ENCODE measurements at places on chromosomes 12 and 14. TPM values are rescaled to one million over a fixed set of nuclear protein-coding genes. Genes with fewer than 3 reads are reported as not detected.

The FLRT2 gene
- 21.2 TPM for total RNA-seq

The RERGL gene
- total RNA-seq, result 6.9 TPM

The ANKRD33 gene
- total RNA-seq, result 0.54 TPM

The FAM90A1 gene
- total RNA-seq, result 0.32 TPM

The MTRFR gene
- total RNA-seq, result 8.6 TPM

- H3K4me1 ChIP-seq, result no peaks in the 10 kb centered on the region
- H3K27me3 ChIP-seq, result no peaks in the 10 kb centered on the region
- H3K36me3 ChIP-seq, result no peaks in the 10 kb centered on the region
- no peak overlapping the region for H3K27ac ChIP-seq
- DNase-seq, result no peak
- no peak overlapping the region for H3K4me3 ChIP-seq
Observed at GRCh38 chr14:99521176-99522024, 40.2 kb downstream of the CCNK start.

DNA sequence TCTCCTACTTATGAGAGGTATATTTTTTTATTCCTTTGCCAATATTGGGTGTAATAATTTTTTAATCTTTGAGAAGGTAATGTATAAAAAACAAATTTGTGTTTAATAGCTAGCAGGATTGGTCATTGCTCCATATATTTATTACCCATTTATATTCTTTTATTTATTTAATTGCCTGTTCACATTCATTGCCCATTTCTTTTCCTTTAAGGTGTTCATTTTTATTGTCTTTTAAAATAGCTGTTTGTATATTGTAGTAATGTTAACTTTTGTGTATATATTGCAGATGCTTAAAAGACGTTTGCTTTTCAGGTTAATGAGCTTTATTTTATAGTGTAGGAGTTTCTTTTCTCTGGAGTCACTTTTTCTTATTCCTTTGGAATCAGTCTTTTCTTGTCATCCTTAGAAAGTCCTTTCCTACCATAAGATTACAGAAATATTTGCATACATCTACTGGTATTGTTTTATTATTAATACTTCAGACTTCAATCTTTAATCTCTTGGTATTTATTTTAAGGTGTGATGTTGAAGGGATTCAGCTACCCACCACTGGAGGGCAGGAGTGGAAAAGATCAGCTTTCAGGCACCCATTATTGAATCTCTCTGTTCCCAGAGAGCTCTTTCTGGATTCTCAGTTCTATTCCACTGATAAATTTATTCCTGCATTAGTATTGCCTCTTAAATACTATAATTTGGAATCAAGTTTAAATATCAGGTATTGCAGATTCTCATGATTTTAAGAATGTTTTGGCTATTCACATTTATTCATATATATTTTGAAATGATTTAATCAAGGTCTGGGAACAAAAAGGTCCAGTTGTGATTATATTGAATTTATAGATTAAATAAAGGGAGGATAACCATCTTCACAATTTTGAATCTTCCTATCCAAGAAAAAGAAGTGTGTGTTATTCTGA lies 17.3 kb downstream of the PPM1A start:
- no peaks in the 10 kb centered on the region for H3K27me3 ChIP-seq
- DNase-seq, result no peak
- H3K36me3 ChIP-seq, result no peaks in the 10 kb centered on the region

DNA sequence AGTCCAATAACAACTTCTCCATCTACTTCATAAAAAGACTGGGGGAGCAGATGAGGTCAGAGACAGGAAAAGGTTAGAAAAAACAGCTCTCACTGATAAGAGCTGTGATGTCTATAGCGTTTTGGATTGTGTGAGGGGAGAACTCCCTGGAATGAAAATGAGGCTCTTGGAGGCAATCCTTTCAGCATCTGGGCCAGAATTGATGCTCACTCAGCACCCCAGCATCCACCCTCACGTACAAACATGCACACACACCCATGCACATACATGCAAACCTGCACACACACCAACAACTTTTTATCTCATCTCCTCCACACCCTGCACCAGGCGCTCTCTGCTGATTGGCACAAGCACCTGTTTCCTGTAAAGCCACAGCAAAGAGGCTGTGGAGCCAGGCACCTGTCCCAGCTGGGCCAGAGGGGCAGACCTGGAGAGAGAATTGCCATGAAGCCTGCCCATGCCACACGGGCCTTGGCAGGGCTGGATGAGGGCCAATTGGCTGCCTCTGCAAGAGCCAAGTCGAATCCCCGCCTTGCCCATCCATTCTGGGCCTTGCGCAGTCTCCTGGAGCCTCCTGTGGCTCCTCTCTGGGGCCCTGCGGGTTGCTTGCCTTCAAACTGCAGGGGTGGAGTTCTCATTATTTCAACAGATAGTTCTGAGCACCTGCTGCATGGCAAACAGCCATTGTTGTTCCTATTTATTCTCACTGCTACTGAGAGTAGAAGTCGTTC lies 53.1 kb downstream of the SYNE3 start:
- peaks cover under 1% of the 10 kb centered on the region for H3K36me3 ChIP-seq
- no peaks in the 10 kb centered on the region for H3K27me3 ChIP-seq
- no peaks in the 10 kb centered on the region for H3K4me1 ChIP-seq
- H3K4me3 ChIP-seq, result no peak overlapping the region
- DNase-seq, result no peak

DNA sequence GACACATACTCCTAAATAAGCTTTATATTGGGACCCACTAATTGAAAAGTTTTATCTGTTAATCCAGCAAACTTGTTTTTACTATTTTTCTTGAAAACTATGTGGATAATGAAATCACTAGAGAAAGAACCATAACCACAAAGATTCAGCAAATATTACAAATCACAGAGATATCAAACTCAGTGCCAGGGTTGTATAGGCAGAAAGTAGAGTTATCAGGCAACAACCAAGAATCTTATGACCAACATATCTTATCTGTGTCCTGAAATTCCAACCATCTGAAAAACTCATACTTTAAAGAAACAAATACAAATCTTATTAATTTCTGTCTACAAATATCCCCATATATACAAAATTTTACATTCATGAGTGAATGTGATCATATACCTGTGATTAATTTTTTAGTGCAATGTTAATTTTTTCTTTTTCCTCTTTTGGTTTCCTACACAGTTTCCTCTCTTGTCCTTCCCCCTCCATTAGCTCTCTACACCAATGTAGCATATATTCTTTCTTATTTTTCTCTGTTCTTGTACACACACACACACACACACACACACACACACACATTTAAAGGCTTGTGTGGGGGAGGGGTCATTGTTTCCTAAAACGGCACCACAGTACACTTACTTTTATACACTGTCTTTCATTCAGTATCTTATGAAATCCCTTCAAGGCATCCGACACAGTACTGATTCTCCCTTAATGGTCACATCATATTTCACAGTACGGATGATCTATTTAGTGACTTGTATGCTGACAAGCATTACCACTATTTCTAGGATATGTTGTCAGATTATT lies 18.6 kb downstream of the AMN1 start:
- H3K27ac ChIP-seq, result no peak overlapping the region
- peaks cover 2% of the 10 kb centered on the region for H3K36me3 ChIP-seq
- no peaks in the 10 kb centered on the region for H3K27me3 ChIP-seq
- DNase-seq, result no peak

DNA sequence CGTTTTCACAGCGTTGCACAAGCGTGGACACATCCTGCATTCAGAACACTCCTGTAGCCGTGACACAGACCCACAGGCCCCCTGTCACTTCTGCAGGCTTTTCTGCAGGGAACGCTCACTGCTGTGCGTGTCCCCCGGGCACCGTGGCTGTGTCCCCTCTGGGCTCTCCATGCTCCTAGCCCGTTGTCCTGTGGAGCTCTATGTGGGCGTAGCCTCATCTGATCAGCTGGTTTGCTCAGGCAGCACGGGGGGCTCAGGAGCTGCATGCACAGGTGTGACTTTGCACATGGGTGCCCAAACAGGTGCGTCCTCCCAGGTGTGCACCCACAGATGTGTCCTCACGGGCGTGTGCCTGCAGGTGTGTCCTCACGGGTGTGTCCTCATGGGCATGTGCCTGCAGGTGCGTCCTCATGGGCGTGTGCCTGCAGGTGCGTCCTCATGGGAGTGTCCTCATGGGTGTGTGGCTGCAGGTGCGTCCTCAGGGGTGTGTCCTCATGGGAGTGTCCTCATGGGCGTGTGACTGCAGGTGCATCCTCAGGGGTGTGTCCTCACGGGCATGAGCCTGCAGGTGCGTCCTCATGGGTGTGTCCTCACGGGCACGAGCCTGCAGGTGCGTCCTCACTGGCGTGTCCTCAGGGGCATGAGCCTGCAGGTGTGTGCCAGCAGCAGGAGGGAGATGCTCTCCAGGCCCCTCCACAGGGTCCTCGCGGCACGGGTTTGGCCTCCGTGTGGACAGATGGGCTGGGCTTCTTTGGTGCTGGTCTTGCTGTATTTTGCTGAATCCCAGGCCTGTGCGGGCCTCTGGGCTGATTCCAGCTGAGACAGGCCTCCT lies 17.5 kb downstream of the MTA1 start:
- H3K4me1 ChIP-seq, result no peaks in the 10 kb centered on the region
- DNase-seq, result no peak
- H3K36me3 ChIP-seq, result no peaks in the 10 kb centered on the region
- H3K4me3 ChIP-seq, result no peak overlapping the region
- no peaks in the 10 kb centered on the region for H3K27me3 ChIP-seq

GRCh38 chr12:31897781-31898503 lies 61.3 kb upstream of the RESF1 start:
- peak; percentile 66 for DNase-seq
- no peak overlapping the region for H3K4me3 ChIP-seq
- H3K4me1 ChIP-seq, result no peaks in the 10 kb centered on the region
- H3K27ac ChIP-seq, result no peak overlapping the region
- H3K36me3 ChIP-seq, result no peaks in the 10 kb centered on the region
- no peaks in the 10 kb centered on the region for H3K27me3 ChIP-seq

DNA sequence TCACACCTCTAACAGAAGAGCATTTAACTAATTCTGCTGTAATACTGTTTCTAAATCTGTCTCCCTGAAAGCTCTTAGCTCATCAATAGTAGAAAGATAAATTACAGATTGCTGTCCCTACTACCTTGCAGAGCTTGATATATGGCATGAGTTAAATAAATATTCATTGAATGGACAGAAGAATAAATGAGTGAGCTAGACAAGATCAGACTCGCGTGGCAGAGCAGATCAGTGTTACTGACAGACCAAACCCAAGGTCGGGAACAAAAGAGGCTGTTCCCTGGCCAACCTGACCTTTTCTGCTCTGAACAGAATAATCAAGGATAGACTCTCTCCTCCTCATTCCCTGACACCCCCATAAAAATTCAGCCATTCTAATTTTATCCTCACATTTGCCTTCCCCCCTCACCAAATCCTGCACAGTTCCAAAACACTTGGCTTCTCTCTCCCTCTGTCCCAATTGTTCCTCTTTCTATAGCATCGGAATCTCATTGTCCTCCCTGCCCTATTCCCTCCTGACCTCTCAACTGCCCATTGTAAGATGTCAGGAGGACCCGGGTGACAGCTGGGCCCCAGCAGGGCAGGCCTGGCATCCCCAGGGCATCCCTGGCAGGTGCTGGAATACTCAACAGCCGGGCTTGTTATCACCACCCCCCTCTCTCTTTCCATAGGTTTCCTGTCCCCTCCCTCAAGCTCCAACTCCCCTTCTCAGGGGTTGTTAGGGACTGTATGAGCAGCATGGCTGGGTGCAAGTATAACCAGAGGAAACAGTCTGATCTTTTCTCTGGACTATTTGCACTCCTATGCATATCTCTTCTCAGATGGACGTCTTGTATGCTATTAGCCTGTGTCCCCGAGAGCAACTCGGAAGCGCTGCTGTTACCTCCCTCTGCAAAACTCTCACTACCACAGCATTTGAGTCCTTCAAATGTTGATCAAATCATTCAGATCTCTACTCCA lies 19.9 kb downstream of the NEUROD4 start:
- no peak overlapping the region for H3K27ac ChIP-seq
- DNase-seq, result no peak
- H3K27me3 ChIP-seq, result no peaks in the 10 kb centered on the region
- no peaks in the 10 kb centered on the region for H3K36me3 ChIP-seq
- H3K4me1 ChIP-seq, result no peaks in the 10 kb centered on the region

DNA sequence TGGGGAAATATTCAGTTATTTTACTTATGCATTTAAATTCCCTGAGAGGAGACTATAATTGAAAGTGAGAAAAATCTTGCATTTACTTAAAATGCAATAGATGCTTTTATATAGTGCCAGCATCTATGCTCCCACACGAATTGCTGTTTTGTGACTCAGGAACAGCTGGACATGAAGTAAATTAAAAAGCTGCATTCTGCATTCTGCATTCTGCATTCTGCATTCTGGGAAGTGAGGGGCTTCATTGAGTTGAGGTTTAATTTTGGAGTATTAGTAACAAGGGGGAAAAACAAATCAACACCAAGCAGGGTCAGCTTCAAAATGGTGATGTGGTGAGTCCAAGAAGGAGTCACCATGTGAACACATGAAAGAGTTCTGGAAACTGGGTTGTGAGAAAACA lies 101.2 kb downstream of the C12orf50 start:
- no peak for DNase-seq
- no peak overlapping the region for H3K4me3 ChIP-seq
- H3K27ac ChIP-seq, result no peak overlapping the region
- H3K4me1 ChIP-seq, result no peaks in the 10 kb centered on the region
- H3K36me3 ChIP-seq, result no peaks in the 10 kb centered on the region
- no peaks in the 10 kb centered on the region for H3K27me3 ChIP-seq

GRCh38 chr14:51939755-51940301 lies 49.5 kb upstream of the RTRAF start:
- no peak overlapping the region for H3K27ac ChIP-seq
- DNase-seq, result no peak
- no peaks in the 10 kb centered on the region for H3K4me1 ChIP-seq
- no peak overlapping the region for H3K4me3 ChIP-seq

DNA sequence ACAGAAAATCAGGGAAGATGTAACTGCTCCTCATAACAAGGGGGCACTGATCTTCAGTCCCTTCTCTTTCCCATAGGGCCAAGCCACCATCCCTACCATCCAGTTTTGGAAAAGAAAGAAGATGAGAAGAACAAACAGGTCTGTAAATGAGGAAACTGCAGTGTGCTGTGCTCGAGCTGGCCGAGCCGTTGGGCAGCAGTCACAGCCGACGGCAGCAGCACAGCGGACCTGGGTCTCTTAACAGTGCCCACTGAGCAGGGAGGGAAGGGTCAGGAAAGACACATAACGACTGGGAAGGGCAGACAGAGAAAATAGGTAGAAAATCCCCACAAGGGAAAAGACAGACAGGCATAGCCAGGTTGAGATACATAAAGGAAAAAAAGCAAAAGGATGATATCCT lies 38.2 kb downstream of the BDKRB1 start:
- H3K4me1 ChIP-seq, result no peaks in the 10 kb centered on the region
- DNase-seq, result no peak
- peaks cover 4% of the 10 kb centered on the region for H3K36me3 ChIP-seq
- H3K27ac ChIP-seq, result no peak overlapping the region

- H3K36me3 ChIP-seq, result no peaks in the 10 kb centered on the region
- H3K4me3 ChIP-seq, result no peak overlapping the region
- H3K27me3 ChIP-seq, result no peaks in the 10 kb centered on the region
- no peaks in the 10 kb centered on the region for H3K4me1 ChIP-seq
- no peak for DNase-seq
- H3K27ac ChIP-seq, result no peak overlapping the region
Observed at GRCh38 chr12:132575661-132576060, 34.7 kb downstream of the LRCOL1 start.

GRCh38 chr12:129076441-129077320 lies 223.4 kb downstream of the GLT1D1 start:
- no peak overlapping the region for H3K4me3 ChIP-seq
- H3K27me3 ChIP-seq, result no peaks in the 10 kb centered on the region
- H3K27ac ChIP-seq, result no peak overlapping the region
- no peaks in the 10 kb centered on the region for H3K4me1 ChIP-seq
- DNase-seq, result no peak

Data from aorta (tissue), 5 donors.